Subcutaneous preadipocyte (primary cell): ENCODE measurements at places on chromosomes 7 and 10. TPM values are rescaled to one million over a fixed set of nuclear protein-coding genes. Genes with fewer than 3 reads are reported as not detected.

Gene TMEM72
- not detected in 2 replicates for total RNA-seq

Gene SH2D4B
- not detected in 2 replicates for total RNA-seq

Gene HOXA3
- 3.7 and 6.1 TPM in 2 replicates for total RNA-seq

Gene TECTB
- not detected in 2 replicates for total RNA-seq

Gene LIPM
- not detected in 2 replicates for total RNA-seq

Gene LRRC4
- under 0.01 TPM in 2 replicates for total RNA-seq

Gene TDRD1
- total RNA-seq, result 2.6 and 3.3 TPM in 2 replicates

Gene CTTNBP2
- total RNA-seq, result 1.1 and 2.3 TPM in 2 replicates

Gene PRPS1L1
- total RNA-seq, result not detected in 2 replicates

Gene GPR15LG
- not detected in 2 replicates for total RNA-seq

Gene DAGLB
- total RNA-seq, result 12.1 and 16.2 TPM in 2 replicates

Gene SFTPA1
- not detected in 2 replicates for total RNA-seq

Gene PLEKHA8
- 7.7 and 11.9 TPM in 2 replicates for total RNA-seq
